Fibroblast of lung (primary cell): ENCODE measurements at places on chromosomes 3 and 15. TPM values are rescaled to one million over a fixed set of nuclear protein-coding genes. Genes with fewer than 3 reads are reported as not detected.

The MORC1 gene
- total RNA-seq = not detected in 2 replicates

The SPINK8 gene
- not detected in 2 replicates for total RNA-seq

The ZPLD1 gene
- total RNA-seq = 0.17 TPM in 1 of 2 replicates, not detected in the other

The ATP10A gene
- 5.1 and 12.7 TPM in 2 replicates for total RNA-seq

The GMPPB gene
- total RNA-seq = 13.6 and 14.4 TPM in 2 replicates
